COLO829 (cell line): ENCODE measurements at places on chromosomes 13 and 19.
A peak's percentile ranks its signal among the peaks of the same experiment; 100 is the strongest.

- no peak for DNase-seq
Observed at GRCh38 chr13:45915686-45916439, 64.3 kb upstream of the SIAH3 start.

GRCh38 chr19:55005684-55006488 lies 32.2 kb downstream of the GP6 start:
- DNase-seq, result peak; percentile 58

- DNase-seq, result no peak
Observed at GRCh38 chr13:114145722-114146121, 13.3 kb upstream of the RASA3 start.

DNA sequence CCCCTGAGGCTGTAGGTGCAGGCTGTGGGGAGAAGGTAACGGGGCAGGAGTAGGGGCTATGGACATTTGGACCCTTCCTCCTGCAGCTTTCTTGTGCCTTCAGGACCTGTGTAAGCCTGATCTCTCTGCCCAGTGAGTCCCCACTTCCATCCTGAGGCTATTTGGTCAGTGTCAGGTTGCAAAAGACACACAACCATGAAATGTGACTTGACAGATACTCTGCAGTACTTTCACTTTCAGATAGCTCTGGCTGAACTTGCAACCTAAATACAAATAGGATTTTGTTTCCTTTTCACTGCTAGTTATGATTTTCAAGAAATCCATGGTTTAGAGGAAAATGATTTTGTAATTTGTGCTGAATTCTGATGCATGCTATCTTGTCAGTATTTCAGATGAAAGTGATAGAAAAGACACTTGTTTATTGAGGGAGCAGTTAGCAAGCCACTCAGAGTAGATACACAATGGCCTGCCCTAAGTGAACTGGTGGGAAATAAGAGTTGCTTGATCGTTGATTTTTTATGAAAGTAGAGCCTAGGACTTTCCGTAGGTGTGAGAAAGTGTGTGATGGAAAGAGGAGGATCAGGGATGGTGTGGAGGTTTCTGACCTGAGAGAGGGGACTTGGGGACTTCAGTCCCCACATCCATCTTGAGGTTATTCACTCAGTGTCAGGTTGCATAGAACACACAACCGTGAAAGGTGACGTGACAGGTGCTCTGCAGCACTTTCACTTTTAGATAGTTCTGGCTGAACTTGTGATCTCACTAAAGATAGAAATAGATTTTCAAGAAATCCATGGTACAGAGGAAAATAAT lies 18.1 kb upstream of the EID2 start:
- no peak for DNase-seq

- DNase-seq, result no peak
Observed at GRCh38 chr19:40244579-40245317, 18.3 kb upstream of the CCNP start.

DNA sequence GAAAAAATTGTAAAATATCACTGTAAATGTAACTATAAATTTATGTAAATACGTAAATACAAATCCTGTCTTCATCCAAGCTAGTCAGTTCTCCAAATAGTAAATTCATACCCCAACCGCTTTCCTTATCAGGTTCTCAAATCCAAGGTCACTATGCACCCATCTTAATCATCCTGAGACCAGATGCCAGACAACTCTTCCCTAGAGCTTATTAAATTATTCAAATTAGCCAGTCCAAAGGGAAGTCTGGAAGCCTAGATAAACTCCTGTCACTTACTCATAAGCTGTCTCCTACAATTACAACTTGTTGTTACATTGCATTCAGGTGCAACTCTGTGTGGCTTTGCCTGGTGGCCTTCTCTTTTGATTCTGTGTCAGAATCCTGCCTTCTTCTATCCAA lies 836.1 kb upstream of the PCDH20 start:
- DNase-seq, result no peak

DNA sequence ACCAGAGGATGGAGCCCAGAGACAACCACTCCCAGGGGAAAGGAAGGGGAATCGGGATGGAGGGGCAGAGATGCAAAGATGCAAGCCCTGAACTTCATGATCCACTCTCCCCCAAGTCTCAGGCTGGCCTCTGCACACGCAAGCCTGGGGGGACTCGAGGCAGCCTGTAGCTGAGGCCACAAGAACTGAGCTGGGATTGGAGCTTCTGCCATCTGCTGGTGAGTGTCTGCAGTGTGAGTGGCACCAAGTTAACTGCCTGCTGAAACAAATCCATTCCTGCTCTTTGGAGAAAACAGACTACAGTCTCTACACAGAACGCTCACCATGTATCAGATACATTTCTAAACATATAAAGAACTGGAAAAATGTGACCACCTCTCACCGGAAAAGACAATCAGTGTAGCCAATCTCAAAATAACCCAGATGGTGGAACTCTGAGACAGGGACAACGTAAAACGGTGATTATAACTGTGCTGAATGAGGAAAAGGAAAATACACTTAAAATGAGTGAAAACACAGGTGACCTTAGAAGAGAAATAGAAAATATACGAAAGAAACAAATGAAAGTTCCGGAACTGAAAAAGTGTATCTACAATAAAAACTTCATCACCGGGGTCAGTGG lies 62.1 kb downstream of the KLF2 start:
- DNase-seq, result peak; percentile 57

- peak; percentile 33 for DNase-seq
Observed at GRCh38 chr13:34207334-34207733, 389.4 kb downstream of the RFC3 start.

- DNase-seq, result no peak
Observed at GRCh38 chr19:36819130-36819630, 19.0 kb downstream of the ZNF790 start.

DNA sequence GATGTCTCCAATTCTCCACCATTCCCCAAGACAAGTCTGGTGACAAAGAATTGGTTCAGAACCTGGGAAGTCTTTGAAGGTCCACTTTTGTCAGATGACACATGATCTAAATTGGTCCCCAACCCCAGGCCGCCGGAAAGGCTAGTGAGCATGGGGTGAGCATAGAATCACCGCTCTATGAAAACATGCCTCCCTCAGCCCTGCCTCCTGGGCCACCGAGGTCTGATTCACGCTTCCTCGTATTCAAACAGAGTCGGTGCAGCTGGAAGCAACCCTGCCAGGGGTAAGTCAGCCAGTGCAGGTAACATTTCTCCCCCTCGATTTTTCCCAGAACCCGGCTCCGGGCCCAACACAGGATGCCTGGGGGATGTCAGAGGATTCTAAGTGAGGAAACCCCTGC lies 33.9 kb upstream of the KLF2 start:
- no peak for DNase-seq

DNA sequence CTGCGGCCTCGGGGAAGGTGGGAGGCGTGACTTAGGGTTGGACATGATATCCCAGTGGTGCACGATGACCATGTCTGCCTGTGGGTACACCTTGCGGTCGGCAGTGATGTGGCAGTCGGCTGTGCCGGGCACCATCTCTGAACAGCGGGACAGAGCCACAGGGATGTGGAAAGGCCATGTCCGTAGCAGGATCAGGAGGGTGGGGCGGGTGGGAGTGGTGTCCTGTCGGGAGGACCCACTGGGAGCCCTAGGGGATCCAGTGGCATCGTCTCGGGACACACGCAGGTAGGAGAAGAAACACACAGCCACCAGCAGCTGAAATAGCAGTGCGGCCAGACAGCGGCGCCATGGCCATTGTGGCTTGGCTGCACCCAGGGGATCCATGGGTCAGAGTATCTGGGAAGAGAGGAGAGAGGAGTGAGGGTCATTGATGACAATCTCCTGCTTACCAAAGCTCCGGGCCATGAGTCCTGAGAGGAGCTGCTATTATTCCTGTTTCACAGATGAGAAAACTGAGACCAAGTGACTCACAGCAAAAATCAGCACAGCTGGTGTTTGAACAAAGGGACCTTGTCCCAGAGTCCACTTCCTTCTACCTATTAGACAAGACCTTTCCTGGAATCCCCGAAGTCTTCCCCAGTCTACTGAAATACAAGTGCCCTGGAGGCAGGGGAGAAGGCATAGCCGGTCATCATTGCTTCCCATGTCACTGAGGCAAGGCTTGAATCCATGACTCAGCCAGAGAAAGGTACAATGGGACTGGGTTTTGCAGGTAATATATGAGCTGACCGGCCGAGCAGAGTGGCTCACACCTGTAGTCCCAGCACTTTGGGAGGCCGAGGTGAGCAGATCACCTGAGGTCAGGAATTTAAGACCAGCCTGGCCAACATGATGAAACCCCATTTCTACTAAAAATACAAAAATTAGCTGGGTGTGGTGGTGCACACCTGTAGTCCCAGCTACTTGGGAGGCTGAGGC lies 5.2 kb upstream of the FUT6 start:
- DNase-seq, result no peak

DNA sequence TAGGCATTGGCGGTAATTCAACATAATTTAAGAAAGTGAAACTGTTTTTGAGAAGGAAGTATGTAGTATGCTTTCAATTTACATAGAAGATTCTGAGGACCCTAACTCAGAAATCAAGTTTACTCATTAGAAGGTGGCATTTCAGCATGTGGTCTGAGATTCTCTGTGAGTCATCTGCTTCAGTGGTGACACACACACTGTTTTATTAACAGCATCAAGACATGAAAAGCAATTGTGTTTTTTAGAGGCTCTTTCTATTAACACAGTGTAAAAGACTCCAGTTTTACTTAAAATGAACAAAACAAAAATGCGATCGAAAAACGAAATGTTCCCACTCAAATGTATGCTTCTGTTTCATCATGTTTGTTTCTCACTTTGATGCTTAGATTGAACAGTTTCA lies 802.1 kb upstream of the SLITRK6 start:
- DNase-seq, result peak; percentile 10

- DNase-seq, result no peak
Observed at GRCh38 chr19:13297023-13297422, 146.8 kb downstream of the IER2 start.

GRCh38 chr19:47573071-47574026 lies at the start of gene ZNF541:
Gene ZNF541 (minus strand): TSS chr19:47573148. CDS start chr19:47555856, 17,292 bp downstream.
- no peak for DNase-seq

GRCh38 chr13:81409284-81409683 lies 1068.4 kb upstream of the SPRY2 start:
- DNase-seq, result no peak

GRCh38 chr13:99133230-99133629 lies 67.4 kb upstream of the UBAC2 start:
- DNase-seq, result no peak

DNA sequence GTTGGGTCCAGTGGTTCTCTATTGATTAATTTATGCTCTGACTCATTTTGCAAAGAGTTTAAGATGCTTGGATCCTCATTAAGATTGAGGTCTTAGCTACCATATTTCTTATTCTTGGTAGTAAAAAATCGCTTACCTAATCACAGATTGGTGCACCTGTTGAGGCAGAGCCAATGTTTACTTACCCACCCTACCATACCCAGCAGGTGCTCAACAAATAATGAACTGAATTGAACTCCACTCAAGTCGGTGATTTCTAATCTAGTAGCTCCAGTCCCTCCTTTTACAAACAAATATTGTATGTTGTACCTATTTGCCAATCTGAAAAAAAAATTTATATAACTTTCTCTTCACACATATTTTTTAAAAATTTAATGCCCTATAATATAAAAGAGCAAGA lies 361.0 kb downstream of the FGF14 start:
- no peak for DNase-seq

- no peak for DNase-seq
Observed at GRCh38 chr13:43880926-43881325, 1.2 kb downstream of the LACC1 start.

DNA sequence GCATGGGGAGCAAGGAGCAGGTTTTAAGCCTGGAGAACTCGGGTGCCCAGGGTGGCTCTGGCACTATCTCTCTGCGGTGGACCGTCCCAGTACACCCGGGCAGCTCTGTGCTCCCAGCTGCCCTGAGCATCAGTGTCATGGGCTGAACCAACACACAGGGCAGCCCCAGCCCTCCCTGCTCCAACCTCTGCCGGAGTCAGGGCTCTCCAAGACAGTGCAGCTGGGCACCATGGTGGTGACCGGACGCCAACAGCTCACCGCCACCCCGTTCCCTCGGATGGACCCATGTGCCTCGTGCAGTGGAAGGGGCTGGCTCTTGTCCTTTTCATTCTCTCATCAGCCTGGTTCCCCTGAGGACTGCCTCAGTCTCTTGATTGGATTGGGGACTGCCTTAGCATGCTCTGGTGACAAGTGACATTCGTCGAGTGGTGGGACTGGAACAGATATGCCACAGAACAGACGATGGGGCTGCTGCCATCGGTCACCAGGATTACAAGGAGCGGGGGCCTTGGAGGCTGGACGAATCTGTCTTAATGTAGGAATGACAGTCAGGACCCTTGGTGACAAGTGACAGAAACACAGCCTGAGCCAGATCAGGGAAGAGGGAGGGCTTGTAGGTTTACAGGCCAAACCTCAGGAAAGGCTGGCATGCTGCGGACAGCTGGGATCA lies 25.7 kb upstream of the VSTM2B start:
- no peak for DNase-seq

- peak; percentile 29 for DNase-seq
Observed at GRCh38 chr13:74461011-74461410, 326.8 kb upstream of the KLF12 start.

DNA sequence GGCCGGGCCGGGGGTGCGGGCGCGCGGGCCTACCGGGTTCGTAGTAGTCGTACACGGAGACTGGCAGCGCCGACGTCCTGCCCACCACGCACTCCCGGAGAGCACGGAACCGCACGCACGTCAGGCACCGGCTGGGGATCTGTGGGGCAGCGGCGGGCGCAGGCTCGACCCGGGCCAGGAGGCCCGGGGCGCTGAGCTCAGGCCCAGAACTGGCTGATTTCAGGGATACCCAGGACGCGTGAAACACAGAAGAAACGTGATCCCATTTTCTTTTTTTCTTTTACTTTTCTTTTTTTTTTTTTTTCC lies 9.0 kb downstream of the F2RL3 start:
- DNase-seq, result no peak

GRCh38 chr13:112587212-112587763 lies 665 bp downstream of the TUBGCP3 start:
- DNase-seq, result peak; percentile 92

DNA sequence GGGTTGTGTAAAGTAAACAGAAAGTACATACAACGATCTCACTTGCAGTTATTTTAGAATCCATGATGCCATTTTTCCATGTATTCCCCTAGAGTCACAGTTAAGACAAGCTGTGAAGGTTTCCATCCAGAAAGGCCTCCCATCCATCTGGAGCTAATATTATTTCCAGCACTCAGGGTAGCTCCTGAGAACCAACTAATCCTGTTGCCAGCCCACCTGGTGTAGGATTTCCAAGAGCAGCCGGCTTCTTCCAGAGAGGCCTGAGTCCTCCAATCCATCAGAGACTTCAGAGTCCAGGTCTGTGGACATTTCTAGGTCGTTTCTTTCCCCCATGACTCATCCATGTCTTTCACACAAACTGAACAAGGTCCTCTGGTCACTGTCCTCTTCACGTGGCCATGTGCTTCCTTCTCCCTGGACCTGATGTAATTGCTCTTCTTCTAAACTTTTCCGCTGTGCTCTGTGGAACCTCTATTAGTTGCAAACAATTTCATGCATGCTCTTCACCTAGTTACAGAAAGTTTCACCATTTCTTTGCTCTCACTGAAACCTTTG lies 270.3 kb upstream of the TMTC4 start:
- no peak for DNase-seq

DNA sequence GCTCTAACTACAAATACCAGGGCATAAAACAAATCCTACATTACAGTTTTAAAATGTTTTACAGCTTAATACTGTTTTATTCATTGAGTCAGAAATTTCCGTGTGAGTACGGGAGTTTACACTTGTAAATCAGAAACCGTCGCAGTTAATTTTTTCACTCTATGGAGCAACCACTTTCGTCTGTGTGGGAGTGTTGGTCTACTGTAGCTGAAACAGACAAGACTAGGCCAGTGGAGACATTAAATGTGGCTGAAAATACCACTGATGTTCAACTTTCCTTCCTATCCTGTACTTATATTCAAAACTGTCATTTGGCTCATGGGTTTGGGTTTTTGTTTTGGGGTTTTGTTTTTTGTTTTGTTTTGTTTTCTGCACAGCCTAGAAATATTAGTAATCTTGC lies 268.7 kb downstream of the DCT start:
- DNase-seq, result no peak
